ENCODE measurements at places on chromosomes 16 and 17.

DNA sequence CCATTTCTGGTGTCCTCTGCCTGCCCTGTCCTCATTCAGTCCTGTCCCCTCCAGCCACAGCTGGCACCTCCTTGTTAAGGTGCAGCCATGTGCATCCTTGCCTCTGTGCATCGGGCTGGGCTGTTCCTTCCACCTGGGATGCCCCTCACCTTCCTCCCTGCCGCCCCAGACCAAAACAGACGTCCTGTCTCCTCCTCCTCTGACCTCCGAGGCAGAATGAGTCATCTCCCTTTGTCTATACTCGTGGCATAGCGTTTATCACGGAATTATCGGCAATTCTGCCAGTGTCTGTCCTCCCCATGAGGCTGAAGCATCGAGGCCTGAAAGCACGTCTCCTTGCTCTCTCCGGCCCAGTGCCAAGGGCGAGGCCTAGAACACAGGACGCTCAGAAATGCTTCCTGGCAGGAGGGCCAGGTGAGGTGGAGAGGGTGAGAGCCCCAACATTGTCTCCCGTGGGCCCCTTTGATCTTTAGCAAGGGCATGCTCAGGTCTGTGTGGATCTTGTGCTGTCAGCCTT, 4.6 kb downstream of the RAI1 start:
- DNase-seq = peak; percentile 50

GRCh38 chr17:57672971-57673370, 72.1 kb downstream of the CCDC182 start:
- no peak for DNase-seq

DNA sequence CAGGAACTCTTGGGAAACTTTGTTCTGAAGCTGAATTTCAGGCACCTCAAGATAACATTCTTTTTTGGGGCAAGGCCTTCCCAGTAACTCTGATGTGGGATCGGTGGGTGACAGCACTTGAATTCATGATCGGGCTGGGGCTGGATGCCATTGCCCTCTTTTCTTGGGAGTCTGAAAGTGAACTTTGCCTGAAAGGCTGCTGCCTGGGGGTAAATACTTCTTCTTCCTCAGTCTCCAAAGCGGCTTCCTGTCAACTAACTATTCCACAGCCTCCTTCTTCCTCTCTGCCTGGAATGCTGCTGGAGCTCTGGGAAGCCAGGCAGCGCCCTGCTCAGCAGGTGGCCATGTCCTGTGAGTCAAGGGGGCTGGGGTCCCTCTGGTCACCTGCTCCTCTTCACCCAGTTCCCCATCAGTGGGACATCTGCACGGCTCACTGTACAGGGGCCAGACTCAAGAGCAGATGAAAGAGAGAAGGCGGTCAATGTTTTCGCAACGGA, 79.5 kb downstream of the WIPI1 start:
- no peak for DNase-seq

- DNase-seq = no peak
These were observed 6.8 kb upstream of the FLYWCH1 start for GRCh38 chr16:2904922-2905240.

DNA sequence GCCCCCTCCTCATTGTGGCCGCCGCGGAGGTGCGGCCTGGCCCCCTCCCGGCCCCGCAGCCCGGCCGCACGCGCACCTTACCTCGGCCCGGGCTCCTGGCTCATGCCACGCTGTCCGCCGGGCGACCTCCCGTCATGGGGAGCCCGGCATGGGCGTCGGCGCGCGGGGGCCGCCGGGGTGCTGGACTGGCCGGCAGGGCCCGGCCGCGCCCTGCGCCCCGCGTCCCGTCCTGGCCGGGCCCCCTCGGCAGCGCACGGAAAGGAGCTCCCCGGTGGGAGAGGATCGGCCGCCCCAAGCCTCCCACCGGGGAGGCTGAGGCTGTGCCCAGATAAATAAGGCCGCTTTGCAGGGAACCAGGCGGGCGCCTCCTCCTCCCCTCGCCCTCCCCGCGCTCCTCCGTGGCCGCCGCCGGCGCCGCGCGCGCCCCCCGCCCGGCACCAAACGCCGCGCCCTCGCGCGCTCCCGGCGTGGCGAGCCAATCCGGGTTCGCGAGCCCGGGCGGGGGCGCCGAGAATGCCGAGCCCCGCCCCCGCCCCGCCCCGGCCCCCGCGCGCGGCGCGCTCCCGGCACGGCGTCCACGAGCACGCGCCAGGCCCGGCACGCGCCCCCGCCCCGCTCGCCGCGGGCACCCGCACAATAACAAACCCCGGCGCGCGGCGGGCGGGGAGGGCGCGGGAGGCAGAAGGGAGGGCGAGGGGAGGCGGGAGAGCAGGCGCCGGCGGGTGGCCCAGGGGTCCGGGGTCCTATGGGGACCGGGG, at the start of gene FBXL16:
TSS of gene FBXL16 (minus strand) at position 371 of the 758 bp plus-strand sequence. CDS start 8,396 bp downstream, outside the sequence.
- DNase-seq = no peak

GRCh38 chr16:87931504-87931903, 4.8 kb downstream of the CA5A start:
- no peak for DNase-seq

DNA sequence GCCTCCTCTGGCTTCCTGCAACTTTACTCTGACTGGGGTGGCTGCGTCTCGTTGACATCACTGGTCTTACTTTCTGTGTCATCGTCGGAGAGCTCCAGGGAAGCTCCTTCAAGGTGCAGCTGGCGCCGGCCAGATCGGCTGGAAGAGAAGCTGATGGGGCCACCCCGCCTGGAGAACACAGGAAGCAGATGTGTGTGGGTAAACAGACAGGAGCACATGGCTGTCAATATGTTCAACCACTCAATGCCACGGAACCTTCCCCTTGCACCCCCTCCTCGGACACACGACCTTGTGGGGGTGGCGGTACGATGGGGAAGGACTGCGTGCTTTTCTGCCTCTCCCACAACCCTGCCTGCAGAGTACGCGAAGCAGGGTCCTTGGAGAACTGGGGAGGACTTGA, 40.1 kb downstream of the NDEL1 start:
- no peak for DNase-seq

DNA sequence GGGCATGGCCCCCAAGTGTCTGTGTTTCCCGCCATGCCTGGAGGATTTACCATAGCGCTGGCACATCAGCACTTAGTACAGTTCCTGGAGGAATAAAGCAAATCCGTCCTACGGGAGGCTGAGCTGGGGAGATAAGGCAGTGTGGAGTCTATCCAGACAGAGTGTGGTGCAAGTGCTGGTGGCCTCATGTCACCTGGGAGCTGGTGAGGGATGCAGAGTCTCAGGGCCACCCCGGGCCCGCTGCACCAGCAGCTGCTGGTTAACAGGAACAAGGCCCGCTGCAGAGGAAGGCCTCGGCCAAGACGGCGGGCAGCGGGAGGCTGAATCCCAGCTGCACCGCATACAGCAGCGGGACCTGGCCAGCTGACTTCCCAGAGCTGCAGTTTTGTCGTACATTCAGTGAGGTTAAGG, 57.3 kb upstream of the CDC42EP4 start:
- no peak for DNase-seq

- DNase-seq = no peak
These were observed 12.8 kb downstream of the DNAH9 start for GRCh38 chr17:11610999-11611566.

DNA sequence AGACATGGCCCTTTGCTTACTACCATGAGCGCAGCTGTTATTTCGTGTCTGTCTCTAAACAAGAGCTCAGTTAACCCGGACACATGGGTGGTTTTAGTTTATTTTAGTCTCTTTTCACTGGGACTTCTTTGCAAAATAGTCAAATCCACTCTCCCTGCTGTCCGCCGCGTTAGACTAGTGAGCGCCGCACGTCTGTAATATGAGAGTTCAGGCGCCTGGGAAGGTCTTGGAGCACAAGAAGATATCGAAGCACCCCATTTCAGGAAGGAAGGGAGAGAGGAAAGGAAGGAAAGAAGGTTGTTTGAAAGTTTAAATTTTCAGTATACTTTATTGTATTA, 111.0 kb upstream of the CHMP6 start:
- DNase-seq = no peak

- no peak for DNase-seq
These were observed 5.1 kb upstream of the PERCC1 start for GRCh38 chr16:1425616-1426370.

GRCh38 chr17:73722165-73722564, 77.9 kb upstream of the SDK2 start:
- DNase-seq = no peak

DNA sequence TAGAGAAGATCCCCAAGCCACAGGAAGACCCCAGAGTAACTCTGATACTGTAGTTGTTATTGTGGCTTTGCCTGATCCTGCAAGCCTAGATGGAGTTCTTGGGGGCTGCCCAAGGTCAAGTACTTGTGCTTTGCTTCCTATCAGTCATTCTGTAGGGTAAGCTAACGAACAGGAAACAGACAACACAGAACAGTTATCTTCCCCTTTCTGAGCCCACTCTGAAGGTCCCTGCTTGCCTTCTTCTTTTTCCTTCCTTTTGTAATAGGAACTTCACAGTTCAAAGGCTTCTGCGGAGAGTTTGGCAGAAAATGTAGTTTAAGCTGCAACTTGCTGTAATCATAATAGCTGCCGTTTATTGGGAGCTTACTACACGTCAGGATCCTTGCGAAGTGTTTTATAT, 494.1 kb upstream of the ERCC4 start:
- no peak for DNase-seq

GRCh38 chr16:9670033-9670432, 512.2 kb downstream of the GRIN2A start:
- no peak for DNase-seq

DNA sequence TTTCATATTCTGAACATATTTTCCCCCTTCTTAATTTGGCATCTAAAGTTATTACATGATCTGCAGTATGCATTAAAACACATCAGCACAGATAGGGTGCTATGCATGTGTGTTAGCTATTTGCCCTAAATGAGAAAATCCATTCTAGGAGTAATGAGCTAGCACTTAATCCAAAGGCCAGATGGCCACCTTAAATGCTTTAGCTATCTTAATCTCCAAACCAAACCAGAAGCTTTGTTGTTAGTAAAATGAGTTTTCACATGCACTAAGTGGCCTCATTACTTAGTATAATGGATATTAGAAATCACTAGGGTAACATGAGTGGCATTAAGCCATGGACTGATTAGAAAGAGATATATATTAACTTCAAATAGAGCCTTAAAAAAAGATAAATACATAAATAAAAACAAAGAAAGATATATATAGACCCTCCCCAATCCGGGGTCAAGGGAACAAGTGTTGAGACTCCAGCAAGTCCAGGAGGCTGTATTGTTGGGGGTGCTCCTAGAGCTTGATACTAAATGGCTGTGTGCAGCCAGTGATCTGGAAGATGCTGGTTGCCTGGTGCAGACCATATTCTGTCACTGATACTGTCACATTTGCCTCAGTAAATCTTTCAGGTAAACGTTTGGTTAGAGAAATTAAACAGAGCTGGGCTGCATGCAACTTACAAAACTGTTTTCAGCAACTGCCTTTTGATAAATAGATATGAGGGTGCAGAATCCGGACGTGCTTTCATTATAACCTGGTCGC, 67.3 kb downstream of the MYH10 start:
- DNase-seq = no peak

All from epithelial cell of prostate (primary cell).